Astrocyte of the cerebellum (primary cell): ENCODE measurements at places on chromosomes 11 and 22.

DNA sequence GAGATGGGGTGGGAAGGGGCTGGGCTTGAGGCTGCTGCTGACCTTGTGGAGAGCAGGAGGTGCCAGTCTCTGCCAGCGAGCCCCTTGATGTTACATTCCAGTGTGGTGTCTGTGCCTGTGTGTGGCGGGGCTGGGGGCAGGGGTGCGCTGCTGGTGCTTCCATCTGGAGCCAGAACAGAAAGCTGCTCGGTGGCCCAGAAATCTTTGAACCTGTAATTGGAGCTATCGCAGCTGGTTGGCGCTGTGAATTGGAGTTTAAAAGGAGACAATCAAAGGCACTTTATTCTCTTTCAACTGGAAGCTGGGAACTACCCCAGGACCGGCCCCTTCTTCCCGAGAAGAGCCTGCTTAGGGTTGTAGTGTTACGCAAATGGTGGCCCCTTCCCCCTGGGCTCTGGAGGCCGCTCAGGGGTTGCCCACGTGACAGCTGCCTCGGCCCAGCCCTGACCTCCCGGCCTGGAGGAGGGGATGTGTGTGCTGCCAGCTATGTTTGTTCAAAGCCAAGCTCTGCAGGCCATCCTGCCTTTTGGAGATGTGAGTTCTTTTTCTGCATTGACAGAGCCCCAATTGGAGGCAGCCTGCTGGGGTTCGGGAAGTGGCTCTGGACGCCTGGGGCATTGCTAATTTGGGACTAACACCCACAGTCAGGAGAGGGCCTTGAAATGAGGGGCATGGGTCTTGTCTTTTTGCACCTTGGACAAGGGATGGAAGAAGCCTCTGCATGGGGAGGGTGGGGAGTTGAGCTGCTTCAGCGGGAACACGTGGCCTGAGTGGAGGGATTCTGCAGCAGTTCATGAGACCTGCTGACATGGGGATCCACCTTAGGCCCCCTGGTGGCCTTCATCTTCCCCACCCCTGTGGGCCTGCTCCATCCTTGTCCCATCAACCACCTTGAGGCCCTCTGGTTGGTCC, 14.0 kb upstream of the ARSA start:
- DNase-seq = no peak

DNA sequence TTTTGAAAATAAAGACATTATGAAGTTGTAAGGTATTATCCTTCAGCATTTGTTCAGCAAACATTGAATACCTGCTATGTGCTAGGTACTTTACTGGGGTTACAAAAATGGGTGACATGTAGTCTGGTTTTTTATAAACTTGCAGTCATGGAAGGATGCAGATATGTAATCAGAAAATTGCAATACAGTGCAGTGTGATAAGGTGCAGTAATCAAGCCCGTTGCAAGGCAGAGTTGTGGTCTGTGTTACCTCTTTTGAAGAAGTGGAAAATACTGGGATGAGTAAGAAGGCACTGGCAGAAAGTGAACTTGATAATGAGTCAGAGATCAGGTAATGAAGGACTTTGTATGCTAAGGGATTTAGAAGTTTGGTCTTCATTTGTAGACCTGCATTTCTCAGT, 8.1 kb downstream of the FBXO7 start:
- DNase-seq = no peak

DNA sequence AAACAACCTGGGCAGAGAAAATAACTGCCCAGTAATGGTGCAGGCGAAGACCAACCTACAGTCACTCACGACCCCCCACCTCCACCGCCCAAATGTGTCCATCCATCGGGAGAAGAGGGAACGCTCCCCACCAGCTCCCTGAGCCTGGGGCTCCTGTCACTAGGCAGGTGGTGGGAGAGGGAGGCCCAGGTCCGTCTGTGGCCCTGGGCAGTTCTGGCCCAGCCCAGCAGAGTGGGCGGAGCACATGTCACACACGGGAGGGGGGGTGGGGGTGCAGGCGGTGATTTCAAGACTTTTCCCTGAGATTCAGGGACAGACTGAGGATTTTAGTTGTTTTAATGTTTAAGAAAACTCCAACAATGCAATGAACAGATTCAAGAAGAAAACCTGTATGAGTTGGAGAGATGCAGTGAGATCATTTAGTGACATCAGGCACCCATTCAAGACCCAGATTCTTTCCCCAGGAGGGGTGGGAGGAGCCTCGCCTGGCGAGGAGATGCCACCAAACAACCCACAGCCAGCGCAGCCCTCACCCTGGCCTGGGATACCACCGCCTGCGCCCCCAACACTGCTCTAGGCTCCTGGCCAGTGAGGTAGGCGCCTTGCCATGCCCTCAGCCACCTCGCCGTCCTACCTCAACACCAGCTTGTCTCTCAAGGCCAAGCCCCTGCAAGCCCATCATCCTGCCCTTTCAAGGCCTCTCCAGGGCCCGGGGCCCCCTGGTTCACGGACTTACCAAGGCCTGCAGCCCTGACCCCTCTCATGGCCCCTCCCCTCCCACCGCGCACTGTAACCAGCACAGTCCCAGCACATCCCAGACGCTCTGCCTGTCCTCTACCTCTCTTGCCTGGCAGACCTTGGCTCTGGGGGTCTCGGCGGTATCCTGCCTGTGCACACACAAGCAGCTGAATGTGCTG, 36.8 kb downstream of the TBX1 start:
- no peak for DNase-seq

- DNase-seq = no peak
These were observed 31.2 kb downstream of the IL18 start for GRCh38 chr11:112132737-112133136.

GRCh38 chr11:69694781-69695180, 9.0 kb downstream of the FGF19 start:
- DNase-seq = no peak

DNA sequence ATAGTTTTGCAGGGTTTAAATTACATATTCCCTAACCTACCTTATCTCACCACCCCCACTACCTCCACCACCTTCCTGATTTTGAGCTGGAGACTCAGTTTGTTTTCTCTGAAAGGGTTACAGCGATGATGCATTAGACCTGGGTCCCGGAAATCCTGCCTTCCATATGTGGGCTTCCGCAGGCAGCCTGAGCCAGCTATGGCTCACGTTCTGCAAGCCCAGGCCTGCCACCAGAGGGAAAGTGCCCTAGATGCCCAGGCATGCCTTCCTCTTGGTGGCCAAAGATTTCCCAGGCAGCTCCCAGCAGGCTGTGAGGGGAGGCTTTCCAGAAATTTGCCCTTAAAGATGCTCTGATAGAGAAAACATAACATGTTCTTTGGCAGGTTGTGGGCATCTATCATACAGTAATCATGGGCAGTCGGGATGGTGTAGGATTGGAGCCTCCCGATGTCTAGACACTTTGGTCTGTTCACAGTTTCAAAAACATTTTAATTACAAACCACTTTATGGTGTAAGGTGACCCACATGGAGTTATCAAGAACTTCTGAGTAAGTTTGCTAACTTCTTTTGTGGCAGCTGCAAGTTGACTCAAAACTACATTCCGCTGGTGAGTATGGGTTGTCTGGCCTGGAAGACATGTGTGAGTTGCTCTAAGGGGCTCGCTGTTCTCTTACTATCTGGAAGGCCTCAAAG, 79.3 kb downstream of the MICAL2 start:
- DNase-seq = no peak

GRCh38 chr11:2700415-2701211, 819 bp upstream of the KCNQ1OT1 start:
- DNase-seq = no peak

DNA sequence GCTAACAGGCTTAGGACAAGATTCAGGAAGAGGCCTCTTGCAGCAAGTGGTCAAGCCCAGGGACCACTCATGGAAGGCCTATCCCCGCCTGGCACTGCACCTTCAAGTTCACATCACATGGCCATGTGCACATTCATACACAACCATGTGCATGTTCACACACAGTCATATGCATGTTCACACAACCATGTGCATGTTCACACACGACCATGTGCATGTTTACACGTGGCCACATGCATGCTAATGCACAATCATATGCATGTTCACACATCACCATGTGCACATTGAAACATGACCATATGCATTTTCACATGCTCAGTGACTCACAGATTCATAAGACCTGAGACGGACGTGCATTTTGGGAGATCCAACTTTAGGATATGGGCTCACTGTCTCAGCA, 28.7 kb upstream of the IL17RA start:
- no peak for DNase-seq

DNA sequence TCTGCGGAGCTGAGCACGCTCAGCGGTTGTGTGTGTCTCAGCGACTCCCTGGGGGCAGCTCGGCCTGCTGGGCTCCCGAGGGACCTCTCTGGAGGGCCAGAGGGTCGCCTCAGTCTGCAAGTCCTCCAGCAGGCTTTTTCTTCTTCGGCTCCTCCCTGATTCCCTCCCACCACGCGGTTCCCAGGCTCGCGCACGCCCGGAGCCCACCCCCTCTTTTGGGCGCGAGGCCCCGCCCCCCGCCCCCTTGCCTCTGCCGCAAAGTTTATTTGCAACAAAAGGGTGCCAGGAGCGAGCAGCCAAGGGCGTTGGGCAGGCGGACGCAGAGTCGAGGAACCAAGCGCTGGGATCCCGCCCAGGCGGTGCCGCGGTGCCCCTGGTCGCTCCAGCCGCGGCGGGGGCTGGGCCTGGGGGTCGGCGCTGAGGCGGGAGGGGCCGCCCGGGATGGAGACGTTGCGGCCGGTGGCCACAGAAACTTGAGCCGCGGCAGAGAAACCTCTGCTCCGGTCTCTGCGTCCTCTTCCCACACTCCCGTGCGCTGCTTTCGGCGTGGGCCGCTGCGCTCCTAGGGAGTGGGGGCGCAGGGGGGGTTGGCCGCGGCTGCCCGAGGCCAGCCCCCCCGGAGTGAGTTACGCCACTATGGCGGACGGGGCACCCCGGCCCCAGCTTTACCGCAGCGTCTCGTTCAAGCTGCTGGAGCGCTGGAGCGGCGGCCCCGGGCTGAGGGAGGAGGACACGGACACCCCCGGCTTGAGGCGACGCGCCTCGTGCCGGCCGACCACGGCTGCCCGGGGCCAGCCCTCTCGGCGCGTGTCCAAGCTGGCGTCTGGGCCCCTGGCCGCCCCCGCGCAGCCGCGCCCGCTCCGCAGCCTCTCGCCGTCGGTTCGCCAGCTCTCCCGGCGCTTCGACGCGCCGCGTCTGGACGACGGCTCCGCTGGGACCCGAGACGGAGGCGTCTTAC, at the start of gene ARHGEF17:
ARHGEF17 (plus strand) TSS at position 274 of the 958 bp plus-strand sequence; CDS start at position 637, 363 bp downstream.
- DNase-seq = no peak

DNA sequence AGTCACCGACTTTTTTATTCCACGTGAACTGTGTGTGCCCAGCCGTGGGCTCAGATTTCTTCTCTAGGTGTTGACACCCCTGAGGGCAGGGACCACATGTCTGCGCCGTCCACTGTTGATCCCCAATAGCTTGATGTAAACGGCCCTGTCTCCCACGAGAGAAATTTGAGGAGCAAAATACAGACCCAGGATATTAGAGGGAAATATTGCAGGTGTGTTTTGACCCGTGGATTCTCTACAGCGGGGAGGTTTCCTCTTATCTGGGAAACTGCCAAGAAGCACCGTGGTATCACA, 437.5 kb downstream of the TBC1D22A start:
- no peak for DNase-seq

DNA sequence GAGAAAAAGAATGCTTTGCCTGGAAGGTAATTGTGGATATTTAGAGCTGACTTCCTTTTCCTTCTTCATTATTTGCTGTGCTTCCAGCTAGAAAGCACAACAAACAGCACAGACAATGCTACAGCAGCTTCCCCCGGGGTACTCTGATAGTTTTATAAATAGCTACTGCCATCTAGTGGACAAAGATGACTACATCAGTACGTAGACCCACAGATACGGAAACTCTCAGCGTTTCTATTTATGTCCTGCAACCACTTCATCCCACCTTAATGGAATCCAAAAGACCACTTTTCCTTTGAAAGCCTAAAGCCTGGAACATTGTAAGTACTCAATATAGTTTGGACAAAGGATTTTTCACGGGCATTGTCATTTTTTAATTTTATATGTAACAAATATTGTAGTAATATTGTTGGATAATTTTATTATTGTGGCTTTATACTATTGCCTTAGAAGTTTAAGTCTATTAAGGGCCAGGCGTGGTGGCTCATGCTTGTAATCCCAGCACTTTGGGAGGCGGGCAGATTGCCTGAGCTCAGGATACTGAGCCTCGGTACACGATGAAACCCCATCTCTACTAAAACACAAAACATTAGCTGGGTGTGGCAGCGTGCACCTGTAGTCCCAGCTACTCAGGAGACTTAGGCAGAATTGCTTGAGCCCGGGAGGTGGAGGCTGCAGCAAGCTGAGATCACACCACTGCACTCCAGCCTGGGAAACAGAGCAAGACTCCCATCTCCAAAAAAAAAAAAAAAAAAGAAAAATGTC, 7.5 kb downstream of the HSPA8 start:
- DNase-seq = peak; percentile 49

GRCh38 chr11:82771781-82772180, 38.1 kb upstream of the FAM181B start:
- no peak for DNase-seq

- no peak for DNase-seq
These were observed 40.1 kb upstream of the CD44 start for GRCh38 chr11:35098855-35099254.

DNA sequence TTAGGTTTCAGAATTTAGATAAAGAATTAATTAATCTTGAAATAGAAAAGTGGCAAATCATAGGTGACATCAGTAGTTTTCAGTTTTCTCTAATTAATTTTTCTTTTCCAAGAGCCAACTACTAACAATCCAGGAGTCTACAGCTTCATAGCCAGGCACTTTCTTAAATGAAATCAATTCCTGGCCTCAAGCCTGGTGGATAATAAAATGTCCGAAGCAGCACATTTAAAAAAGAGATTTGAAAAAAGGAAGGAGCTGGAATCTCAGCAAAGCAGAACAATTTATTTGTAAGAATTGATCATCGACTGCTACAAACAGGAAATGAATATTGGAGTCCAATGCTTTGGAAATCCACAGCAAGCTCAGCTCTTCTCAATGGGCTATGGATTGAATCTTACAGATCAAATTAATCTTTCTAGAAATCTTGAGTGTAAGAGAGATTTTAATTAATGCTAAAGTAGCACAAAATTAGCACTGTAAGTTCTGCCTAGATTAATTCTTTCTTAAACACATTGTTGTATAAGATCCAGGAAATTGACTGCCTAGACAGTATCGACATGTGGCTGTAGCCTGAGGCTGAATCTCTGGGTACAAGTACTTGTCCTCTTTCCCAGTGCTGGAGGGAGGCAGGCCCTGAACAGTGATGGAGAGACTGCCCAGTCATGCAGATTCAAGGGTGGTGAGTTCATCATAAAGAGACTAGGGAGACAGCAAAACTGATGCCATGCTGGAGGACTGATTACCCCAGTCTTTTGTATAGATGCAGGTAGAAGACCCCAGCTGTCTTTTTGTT, 167.8 kb upstream of the POU2AF2 start:
- DNase-seq = no peak

GRCh38 chr11:108405706-108406105, 61.6 kb downstream of the C11orf65 start:
- no peak for DNase-seq
